ENCODE measurements at places on chromosomes 2 and 18.

DNA sequence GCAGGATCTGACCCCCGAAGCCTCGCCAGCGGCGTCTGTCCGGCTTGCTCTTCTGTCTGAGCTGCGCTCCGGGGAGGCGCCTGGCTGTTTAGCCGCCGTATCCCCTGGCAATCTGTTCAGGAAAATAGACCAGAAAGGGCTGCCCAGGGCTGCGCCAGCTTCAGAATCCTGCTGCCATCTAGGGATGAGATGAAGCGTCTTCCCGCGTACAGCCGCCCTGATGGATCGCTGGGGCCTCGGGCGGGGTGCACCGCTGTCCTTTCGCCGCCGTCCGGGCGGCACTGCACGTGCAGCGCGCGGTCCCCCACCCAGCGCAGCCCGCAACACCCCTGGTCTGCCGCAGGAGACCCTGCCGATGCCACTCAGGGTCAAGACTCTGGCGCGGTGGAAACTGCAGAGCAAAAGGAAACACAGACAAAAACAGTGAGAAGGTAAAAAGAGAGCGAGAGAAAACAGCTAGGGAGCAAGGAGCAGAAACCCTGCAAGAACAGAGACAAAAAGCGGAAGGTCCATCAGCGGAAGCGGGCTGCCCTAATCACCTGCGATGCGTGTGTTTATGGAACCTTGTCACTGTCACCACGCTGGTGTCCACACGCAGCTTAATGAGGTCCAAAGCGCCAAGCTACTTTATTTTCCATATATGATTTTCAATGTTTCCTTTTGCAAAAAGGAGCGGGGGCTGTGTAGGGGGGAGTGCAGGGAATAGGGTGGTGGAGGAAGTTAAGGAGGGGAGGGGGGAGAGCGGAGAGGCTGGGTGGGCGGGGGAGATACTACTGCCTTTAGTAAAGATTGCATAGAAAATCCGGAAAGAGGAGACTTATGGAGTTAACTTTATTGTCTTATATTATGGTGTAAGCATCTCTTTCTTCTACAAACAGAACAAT is 2113.3 kb upstream of the PIK3C3 start:
- peak; percentile 65 for DNase-seq

DNA sequence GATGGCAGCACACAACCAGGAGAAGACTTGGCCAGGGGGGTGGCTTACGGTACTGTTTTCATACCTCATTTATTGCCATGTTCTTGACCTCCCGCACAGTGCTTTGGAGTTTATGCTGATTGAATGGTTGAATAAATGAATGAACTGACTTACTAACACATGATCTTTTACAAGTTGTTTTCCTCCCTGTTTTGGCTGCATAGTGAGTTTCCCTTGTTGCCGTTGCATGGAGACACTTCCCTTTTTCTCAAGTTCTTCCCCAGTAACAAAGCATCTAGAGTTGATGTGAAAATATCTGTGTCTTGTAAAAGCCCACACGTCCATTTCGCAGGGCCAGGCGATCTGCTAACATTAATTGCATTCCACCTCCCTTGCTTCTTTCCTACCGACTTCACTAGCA is 35.7 kb upstream of the RAB1A start:
- DNase-seq: no peak

GRCh38 chr18:61352059-61352458 is 18.8 kb downstream of the CDH20 start:
- no peak for DNase-seq

GRCh38 chr2:51920509-51920908 is 888.6 kb upstream of the NRXN1 start:
- no peak for DNase-seq

DNA sequence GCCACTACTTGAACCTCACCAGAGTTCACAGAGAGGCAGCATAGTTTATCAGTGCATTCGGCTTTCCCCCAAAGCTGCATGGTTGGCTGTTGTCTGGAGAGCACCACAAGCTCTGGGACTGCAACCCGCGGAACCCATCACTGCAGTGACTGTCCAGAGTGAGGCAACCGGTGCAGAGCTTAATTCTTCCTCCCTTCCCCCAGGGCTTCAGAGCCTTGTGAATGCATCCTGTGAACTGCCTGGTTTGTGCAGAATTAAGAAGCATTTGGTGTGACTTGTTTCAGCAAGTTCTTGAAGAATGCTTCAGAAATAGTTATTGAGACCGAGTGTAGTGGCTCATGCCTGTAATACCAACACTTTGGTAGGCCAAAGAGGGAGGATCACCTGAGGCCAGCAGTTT is 99.2 kb upstream of the FOSL2 start:
- no peak for DNase-seq

DNA sequence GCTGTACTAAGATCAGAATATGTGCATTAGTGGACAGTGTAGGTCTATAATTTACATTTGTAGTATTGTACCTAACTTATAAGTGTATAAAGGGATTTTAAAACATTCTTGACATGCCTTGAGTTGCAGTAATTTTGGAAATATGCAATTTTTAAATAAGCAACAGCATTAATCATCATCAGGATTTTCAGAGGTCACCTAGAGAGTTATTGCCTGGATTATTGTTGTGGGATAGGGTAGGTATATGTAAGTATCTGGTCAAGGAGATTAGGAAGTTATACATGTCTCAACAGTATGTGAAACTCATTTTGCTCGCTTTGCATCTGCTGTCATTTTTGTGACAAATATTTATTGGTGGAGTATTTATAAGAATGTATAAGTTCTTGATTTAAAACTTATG is 184.2 kb downstream of the WDR7 start:
- DNase-seq: no peak

Measured in NCI-H2107 (cell line).